ENCODE measurements at places on chromosomes 3 and 15.

GRCh38 chr15:64947211-64947610 is 35.5 kb downstream of the ANKDD1A start:
- no peak for DNase-seq

DNA sequence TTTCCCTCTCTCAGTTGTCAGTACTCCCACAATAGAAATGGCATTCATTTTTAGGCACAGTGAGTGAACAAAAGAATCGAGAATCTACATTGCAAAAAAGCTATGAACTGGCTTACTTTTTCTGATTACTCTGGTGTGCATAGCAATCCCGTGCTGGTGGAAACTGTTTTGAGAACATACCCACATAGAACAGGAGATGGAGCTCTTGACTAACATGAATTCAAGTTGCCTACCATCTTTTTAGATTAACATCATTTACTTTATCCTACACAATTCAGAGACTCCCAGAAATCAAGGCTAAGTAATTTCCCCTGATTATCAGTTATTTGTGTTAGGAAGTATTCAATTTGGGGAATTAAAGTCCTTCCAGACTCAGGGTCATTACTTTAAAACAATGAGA is 326.6 kb downstream of the ARPP21 start:
- no peak for DNase-seq

DNA sequence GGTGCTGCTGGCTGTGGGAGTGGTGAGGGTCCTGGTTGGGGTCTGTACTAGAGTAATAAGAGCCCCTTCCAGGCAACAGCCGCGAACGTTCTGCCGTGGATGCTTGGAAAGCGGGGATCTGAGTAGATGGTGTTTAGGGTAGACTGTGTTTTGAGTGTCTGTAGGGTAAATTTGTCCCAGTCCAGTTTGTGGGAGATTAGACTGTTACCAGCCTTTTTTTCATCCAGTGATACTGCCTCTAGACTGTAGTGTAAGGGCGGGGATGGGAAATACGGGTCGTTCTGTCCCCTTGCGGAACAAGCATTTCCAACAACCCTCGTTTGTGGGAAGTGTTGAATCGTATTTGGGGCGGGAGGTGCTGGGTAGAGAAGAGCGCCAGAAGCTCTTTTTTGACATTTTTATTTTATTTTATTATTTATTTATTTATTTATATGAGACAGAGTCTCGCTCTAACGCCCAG is 424 bp downstream of the HAUS2 start:
- no peak for DNase-seq

- DNase-seq, result no peak
These were observed 621.7 kb upstream of the AGTR1 start for GRCh38 chr3:148075771-148076716.

GRCh38 chr3:144312702-144313101 is 341.1 kb downstream of the DIPK2A start:
- DNase-seq, result no peak

- DNase-seq, result no peak
These were observed 447.7 kb upstream of the DPPA4 start for GRCh38 chr3:109784852-109785631.

GRCh38 chr3:66405701-66406091 is 95.1 kb downstream of the LRIG1 start:
- no peak for DNase-seq

DNA sequence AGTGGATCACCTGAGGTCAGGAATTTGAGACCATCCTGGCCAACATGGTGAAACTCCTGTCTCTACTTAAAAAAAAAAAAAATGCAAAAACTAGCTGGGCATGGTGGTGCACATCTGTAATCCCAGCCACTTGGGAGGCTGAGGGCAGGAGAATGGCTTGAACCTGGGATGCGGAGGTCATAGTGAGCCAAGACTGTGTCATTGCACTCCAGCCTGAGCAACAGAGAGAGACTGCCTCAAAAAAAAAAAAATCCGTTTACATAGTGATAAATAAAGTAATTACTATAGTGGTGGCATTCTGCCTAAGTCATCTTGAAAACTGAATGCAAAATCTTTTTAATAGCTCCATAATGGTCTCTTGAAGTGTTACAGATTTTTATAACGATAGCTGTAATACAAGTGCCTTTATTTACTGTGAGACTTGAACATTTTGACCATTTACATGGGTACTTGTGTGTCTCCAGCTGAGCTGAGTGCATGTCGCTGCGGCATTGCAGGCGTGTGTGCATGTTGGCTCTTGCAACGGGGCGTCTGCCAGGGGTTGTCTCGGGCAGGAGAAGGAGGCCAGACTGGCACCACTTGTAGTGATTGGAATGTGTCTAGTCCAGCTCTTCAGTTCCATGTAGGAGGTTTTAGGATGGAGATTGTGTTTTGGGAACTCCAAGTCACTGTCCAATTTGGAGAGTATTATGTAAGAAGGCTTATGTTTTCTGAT is 111.9 kb downstream of the IGF1R start:
- no peak for DNase-seq

GRCh38 chr3:122987736-122988319 is 39.7 kb downstream of the SEMA5B start:
- no peak for DNase-seq

- DNase-seq, result no peak
These were observed 794.4 kb upstream of the LMCD1 start for GRCh38 chr3:7707187-7707586.

DNA sequence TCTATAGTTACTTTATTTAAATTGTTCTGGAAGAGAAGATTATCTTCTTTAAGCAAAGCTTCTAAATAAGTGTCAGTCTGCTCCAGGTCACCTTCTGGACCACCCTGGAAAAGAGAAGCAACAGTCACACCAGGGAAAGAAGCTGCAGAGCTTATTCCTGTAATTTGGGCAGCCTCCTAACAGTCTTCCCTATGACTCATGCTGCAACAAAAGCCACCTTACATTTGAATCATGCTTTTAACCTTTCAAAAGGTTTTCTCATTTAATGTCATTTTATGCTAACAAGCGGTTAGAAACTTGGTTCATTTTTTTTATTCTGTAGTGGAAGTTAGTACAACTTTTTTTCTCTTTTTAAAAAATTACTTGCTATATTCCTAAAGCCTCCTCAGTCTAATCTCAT is 5.3 kb upstream of the GUCA1C start:
- no peak for DNase-seq

DNA sequence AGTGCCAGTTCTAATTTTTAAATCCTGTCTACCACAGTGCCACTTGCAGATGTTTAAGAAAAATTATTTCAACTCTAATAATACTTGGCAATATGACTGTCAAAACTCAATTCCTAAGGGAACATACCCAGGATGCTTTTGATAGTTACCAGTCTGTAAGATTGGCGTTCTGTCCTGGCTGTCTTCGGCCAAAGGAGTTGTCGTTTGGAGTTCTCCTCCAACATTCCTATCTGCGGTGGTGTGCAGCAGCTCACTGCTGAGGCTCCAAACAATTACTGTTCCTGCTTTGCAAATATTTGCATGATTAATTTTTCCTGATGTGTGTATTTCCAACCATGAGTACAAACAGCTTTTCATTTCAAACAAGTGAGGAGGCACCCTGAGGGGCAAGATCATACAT is 330.8 kb upstream of the DPH6 start:
- no peak for DNase-seq

GRCh38 chr15:83959477-83959876 is 276.1 kb upstream of the GOLGA6L4 start:
- no peak for DNase-seq

DNA sequence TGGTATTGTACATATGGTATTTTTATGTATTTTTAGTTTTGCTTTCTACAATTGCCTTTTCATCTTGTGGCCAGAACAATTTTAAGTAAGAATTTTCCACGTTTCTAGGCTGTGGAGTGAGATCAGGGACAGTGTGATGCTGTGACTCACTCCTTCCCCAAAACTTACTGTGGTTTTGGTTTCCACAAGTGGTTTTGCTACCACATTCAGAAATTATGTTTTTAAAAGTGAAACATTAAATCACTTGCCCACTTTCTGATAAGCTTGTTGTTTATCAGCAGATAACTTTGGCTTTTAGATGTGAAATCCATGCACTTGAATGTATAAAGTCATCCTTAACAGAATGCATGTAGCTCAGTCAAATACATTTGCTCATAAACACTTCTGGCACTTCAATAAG is 192.2 kb upstream of the THRB start:
- no peak for DNase-seq

- DNase-seq, result no peak
These were observed 261.7 kb downstream of the PLOD2 start for GRCh38 chr3:145899241-145899640.

DNA sequence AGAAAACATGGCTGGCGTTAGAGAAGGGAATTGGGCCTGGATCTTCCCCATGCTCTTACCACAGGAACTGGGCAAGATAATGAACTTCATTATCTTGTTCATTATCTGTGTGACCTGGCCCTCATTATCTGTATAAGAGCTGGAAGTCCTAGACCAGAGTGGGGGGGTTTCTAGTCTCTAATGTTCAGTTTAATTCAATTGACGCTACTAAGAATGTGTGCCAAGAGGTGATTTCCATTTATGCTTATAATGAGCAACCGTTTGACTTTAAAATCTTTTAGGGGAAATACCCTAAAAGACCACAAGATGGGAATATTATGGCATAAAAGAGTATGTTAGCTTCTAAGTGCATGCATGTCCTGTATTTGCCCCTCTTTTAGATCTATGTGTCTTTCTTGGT is 59.1 kb upstream of the CSTA start:
- no peak for DNase-seq

DNA sequence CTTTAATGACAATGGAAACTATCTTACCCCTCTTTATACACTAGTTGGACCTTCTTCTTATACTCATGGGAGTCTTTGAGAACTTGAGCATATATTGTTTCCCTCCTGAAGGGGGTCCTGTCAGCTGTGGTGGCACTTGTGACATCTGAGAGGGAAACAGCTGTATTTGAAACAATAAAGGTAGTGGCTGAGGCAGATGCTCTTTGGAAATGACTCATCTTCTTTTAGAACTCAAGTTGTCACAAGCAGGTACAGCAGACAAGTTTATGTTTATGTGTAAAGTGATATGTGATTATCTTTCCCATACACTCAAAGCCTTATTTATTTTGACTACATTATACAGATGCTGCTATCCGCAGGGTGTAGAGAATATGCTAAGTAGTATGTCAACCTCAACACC is 220.0 kb upstream of the GRM7 start:
- no peak for DNase-seq

DNA sequence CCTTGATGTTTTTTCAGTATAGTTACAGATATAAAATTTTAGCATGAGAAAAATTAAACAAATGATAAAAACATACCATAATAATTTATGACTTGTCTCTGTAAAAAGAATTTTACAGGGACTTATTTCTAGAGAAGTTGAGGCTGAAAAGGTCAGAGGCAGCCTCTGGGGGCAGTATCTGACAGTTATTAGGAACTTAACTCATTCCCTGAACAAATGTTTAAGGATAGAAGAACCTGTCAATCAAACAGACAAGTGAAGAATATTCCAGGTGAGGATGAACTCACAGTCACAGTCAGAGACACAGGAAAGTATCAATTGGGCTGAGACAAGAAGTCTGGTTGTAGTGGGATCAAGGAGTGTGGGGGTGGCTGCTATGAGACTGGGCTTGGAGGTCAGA is 7.3 kb downstream of the MYLK start:
- no peak for DNase-seq

DNA sequence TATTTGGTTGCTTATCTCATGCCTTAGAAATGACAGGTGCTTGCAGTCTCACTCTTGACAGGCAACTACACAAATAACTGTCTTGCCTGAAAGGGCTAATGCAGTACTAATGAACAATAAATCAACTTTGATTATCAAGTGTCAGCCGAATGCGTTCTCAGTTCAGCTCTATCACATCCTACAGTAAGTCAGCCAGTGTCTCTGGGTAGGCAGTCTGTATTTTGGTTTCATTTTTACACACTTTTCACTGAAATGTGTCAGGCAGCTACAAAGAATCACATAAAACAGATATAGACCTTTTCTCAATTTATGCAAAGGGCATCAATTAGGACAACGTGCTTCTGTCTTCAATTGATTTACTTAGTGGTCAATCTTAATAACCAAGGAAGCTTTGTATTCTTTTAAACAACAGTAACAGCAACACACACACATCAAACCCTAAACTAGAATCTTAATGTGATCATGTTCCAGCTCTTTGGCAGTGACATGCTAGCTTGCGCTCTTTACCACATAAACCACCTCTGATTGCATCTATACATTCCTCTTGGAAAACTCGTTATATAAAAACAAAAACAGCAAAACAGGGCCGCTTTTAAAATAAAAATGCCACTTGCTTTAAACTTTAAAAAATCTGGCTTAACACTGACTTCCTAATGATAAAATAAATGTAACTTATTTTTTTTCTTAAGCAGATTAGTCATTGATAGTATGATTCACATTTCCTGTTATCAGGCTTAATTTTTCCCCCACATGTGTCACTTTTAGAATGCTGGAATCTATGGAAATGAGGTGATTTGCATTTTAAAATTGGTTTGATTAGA is 520.4 kb downstream of the FOXP1 start:
- DNase-seq, result no peak

GRCh38 chr3:175447521-175447920 is 588.4 kb downstream of the NAALADL2 start:
- no peak for DNase-seq

DNA sequence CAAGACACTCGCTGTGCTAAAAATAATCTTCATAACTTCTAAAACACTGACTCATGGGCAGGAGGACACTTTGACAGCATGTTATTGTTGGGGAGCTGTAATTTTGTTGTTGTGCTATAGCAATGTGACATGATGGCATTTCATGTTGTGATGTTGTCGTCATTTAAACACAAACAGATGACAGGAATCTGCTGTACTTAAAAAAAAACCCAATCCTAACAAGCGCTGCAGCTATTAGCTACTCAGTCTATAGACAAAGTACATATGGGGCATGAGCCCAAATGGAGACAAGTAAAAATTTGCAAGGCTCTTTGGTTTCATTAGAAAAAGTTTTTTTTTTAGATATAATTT is 828 bp upstream of the ATOSA start:
- DNase-seq, result no peak

DNA sequence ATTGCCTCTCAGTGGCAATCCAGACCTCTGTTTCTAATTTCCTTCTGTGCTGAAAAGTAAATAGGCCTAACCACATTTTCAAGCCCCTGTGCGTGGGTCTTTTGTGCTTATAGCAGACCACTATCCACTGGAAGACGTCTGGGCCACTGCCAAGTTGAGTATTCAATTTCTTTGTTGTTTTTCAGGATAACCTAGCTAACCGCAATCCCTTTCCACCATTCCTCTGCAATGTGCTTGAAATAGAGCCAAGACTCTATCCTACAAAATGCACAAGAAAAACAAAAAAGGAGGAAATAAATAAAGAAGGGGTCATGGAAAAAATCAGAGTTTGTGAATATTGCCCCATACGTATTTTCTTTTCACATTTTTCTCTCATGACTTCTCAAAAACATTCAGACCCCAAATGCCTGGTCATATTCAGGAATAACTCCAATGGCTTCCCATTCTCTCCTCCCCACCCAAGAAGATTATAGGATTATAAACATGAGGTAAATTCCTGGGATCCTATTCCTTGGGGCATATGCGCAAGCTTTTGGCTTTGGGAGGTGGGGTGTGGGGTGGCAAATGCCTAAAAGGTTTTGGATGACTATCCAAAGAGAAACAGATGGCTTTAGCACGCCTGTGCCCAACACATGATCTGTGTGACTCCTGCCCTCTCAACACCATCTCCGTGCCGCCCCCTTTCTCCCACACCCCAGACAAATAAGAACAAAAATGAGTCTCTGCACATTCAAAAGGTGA is 217.9 kb upstream of the THBS1 start:
- no peak for DNase-seq
